Neuronal stem cell (in vitro differentiated cells): ENCODE measurements at places on chromosomes 6 and 20.

DNA sequence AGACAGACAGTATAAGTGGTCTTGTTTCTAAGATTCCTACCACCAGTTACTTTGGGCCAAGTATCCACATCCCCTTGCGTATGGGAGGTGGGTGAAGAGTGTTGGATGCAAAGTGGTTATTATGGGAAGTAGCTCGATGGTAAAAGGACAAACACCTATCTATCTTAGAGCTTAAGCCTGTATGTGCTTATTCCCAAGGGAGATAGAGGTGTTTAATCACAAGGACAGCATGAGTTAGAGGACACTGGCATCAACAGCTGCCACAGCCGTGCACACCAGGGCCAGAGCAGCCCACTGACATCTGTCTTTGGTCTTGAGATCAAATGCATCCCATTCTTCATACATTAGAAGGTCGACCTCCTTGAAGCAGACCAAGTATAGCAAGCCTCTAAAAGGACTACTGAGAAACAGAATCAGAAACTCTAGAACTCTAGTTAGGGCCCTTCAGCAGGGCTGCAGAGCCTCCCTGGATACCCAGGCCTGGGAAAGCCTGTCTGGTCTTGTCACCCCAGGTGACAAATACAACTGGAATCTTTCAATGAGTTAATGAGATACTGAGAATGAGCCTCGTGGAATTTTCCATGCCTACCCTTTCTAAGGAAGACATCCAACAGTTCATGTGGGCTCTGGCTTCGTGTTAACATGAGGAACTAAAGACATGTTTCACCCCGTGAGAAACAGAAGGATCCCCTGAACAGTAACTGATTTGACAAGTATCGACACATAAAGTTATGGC, 28.7 kb downstream of the TXNDC5 start:
- no peak for DNase-seq

DNA sequence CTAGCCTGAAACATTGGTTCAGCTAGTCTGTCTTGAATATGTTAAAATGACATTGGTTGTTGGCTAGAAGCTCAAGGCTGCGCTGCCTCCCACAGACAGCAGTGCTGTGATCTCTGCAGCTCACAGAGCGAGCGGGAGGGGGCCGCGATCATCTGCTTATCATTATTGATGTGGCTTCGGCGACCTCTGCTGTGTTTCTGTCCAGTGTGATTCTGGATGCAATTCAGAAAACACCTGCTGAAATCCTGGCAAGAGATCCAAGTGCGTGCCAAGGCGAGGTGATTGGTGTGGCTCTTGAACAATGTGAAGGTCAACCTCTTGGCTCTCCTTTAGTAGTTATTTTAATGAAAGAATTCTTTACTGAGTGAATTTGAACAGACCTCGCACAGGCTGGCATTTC, 142.3 kb upstream of the SASH1 start:
- DNase-seq, result no peak

DNA sequence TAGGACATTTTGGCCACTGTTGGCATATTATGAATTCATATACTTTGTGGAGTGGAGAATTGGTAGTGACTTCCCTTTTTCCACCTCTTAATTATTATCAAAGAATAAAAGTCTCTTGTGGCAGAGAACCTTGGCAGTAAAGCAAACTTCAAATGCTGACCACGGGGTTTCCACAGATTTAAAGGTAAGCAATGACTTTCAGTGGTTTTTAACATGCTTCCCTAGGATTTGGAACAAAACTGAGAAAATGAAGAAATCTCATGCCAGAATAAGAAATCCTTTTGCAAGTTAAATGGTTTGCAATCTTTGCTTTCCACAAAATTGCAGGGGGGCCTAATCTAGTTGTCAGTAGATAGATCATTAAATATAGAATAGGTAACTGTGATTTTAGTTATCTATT, 2.0 kb upstream of the SDC4 start:
- DNase-seq, result no peak

DNA sequence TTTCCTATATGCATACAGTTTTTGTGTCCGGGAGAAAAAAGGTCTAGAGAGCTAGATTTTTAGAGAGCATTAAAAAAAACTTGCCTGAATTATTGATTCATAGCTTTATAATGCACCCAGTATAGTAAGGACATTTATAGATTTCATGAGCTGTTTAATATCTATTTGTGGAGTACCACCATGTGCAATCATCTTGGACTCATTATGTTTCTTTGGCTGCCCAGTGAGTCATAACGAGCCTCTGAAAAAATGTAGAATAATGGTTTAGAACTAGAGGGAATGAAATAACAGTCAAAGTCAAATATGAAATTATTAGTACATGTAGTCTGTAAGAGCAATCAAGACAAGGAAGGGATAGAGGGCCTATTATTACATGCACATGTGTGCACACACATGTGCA, 350.0 kb downstream of the CD83 start:
- no peak for DNase-seq

DNA sequence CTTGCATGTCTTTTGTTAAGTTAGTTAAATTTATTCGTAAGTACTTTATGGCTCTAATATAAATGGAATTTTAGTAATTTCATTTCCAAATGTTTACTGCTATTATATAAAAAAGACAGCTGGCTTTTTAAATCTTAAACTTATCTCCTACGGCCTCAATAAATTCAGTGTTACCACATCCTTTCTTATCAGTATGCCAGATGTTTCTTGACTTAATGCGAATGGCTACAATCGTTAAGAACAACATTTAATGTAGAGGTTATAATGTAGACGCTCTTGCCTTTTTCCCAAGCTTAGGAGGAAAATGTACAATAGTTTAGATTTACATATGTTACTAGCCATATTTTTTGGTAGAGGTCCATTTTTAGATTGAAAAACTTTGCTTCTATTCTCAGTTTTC, 659.4 kb downstream of the TENT5A start:
- no peak for DNase-seq

- DNase-seq, result peak; percentile 61
Observed at GRCh38 chr20:1900321-1900801, 5.2 kb downstream of the SIRPA start.

DNA sequence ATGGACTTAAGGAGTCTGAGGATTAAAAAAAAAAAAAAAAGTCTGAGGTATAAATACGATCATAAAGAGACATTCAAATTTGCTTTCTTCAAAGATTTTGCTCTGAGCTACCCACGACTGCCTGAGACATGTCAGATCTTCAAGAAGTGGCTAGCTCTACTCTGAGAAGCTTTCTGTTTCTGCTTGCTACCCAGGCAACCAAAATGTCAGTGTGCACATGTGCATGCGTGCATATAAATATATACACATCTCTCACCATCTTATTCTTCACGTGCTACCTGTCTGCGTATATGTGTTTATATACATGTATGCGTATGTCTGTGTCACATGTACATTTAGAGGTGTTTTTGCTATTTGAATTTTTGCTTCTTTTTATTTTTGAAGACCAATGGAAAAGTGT, 299.6 kb upstream of the STXBP5 start:
- no peak for DNase-seq

DNA sequence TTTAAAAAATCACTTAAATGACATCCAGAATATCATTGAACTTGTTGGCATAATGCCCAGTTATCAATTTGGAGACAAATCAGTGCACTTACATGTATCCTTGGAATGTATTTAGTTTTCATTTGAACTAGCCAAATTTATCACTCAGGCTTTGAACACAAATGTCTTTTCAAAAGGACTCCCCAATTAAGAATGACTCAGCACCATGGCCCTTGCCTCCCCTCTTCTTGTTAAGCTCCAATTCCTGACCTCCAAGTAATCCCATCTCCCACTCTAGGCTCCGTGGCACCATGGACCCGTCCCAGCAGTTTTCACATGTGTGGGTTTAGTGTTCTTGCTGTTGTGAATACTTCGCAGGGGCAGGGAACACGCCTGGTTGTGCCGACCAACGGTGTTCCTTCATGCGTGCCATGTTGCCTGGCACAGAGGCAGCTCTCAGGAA, 2.7 kb downstream of the AKAP12 start:
- DNase-seq, result no peak

DNA sequence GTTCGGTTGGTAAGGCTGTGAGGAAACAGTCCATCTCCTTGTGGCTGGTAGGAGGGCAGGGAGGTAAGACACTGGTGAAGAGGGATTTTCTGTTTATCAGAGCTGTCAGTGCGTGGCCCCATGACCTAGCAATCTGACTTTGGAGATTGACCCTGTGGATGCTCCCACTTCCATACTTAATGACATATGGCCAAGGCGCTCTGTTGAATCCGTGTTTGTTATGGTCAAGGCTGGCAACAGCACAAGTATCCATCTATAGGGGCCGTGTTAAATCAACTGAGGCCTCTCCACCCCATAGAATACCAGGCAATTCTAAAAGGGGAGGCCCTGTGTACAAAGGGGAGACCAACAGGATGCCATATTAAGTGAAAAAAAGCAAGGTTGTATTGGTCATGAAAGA, 25.6 kb upstream of the FOXC1 start:
- no peak for DNase-seq
